ENCODE measurements at places on chromosomes 7 and 10.

- no peak for DNase-seq
Observed at GRCh38 chr7:45082031-45082830, 6.5 kb downstream of the NACAD start.

DNA sequence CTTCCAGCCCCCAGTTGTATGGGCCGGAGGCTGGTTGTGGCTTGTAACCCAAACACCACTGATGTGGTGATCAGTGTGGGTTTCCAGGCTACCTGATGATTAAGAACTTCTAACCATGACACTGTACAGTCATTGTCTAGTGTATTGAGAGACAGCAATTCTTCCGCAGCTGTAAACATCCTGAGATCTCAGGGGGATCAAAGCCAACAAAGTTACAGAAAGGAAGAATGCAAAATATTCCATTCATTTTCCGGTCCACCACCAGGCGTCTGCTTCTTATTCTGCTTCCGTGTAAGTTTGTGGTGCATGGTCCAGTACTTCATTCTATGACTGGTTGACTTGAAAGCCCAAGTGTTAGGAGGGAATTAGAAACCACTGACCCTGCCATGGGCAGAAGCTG lies 10.3 kb upstream of the GLI3 start:
- no peak for DNase-seq

DNA sequence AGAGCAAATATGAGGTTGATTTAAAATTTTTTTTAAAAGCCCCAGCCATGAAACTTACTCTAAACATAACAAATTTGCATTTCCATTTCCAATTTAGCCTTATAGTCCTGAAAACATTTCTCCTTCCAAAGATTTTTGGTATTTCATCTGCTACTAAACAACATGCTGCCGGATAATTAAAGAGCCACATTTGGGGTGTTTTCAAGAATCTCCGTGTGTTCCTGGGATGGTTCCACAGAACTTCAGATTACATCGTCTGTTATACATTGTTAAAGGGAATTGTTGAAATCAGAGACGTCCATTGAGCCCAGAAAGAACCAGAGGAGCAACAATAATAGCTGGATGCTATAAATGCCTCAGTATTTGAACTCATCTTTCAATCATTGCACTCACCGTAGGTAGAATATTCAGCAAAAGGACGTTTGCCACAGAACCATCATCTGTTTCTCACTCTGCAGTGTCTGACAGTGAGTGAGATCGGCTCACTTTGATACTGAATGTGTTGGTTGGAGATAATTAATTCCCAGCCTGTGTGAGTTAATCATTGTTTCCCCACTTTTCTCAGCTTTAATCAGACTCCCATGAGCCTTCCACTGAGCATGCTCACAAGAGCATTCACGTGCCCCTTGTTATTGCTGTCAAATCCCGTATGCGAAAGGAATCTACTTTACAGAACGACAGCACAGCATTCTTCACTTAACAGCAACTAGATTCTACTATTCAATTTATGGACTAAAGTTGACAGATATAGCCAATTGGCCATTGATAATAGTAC lies 128.4 kb upstream of the PALS2 start:
- DNase-seq = no peak

DNA sequence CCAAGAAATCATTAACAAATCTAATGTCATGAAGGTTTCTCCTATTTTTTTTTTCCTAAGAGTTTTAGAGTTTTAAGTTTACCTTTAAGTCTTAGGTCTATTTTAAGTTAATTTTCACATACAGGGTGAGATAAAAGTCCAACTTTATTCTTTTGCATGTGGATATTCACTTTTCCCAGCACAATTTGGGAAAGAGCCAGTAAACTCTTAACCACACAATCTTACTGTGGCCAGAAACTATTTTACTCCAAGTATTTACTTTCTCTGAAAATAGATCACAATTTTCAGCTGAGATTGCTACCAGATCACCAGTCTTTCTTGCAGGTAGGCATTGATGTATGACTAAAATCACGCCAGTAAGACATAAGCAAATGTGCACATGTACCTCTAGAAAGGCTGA lies 728.5 kb downstream of the TNS3 start:
- DNase-seq = no peak

- DNase-seq = no peak
Observed at GRCh38 chr10:82867056-82867455, 992.1 kb downstream of the NRG3 start.

DNA sequence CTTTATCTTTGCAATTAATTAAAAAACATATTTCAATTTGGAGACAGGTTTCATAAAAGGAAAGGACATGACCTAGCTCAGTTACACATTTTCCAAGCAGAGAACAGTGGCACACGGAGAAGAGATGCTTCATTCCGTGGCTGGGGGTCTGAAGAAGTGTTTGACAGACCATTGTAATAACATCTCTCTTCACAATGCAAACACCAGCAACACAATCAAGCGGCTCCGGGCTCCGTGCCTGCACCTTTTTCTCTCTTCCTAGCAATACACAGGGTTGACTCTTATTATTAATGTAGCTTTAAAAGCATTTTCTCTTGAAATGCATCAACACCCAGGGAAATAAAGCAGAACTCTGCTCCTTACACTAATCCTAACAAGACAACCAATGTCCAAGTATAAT lies 261.0 kb upstream of the AOAH start:
- DNase-seq = no peak

DNA sequence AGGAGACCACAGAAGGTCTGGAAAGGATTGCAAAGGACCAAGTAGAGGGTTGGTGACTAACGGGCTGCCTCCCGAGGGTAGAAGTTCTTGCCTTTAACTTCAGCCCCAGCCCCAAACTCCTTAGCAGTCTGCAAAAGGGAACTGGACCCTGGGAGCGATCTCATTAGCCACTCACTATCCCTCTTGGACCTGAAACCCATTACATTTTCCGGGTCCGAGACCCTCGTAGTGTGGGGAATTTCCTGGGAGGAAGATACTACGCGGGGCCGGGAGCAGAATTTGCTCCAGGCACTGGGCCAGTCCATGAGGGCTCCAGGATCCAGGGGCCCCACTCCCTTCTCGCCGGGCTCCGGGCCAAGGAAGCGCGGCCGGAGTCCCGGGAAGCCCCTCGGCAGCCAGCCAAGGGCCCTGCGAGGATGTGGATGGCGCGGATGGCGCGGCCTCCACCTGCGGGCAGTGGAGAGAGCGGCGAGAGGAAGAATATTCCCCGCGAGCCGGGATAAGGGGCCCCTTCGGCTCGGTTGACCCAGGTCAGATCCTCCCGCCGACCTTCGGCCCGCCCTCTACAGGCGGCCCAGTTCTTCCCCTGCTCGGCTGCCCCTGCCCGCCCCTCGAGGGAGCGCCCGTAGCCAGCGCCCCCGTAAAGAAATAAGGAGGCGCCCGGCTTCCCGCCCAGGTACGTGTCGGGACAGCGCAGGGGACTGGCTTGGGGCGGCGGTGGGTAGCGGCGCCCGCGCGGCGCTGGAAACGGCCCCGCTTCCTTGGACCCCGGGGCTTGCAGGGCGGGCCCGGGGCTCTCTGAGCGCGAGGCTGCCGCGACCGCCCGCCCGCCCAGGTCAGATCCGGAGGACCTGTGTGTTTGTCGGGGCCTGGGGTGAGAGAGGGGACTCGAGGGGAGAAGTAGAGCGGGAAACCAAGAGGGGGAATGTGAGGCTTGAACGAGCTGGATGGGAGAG lies at the start of gene MYO3A:
TSS of gene MYO3A (plus strand) at position 577 of the 956 bp plus-strand sequence. CDS start 17,882 bp downstream, outside the sequence.
- DNase-seq = no peak

DNA sequence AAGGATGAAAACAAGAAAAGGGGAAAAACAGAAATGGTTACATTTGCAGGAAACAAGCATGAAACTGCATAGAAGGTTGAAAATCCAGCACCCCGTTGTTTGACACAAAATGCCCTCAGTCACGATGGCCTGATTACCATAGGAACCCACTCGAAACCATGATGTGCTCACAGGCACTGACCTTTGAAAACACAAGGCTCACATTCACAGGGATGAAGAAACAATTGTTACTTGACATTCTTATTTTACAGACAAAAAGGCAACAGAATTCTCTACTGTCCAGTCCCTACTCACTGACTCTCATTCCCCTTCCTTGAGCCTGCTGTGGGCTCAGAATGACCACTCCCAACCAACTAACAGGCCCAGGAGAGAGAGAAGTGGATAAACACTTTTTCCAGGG lies 131.4 kb upstream of the PDLIM1 start:
- no peak for DNase-seq

GRCh38 chr10:96873086-96873485 lies 41.0 kb downstream of the LCOR start:
- DNase-seq = no peak

- no peak for DNase-seq
Observed at GRCh38 chr7:14698239-14698638, 204.3 kb downstream of the DGKB start.

DNA sequence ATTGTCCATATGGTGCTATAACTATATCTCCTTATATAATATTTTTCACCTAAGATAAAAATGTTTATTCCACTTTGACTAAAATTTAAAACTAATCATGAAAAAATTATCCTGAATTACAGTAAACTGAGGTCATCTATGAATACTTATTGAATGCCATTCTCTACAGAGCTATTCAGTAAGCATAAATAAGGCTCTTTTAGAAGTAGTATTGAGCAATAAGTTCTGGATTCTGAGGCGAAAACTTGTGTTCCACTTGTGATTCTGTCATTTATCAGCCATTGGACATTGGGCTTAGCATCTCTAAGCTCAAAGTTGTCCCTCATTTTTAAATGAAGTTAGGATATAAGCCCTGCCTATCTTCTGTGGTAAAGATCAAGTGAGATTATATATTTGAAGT lies 130.8 kb downstream of the WNT2 start:
- no peak for DNase-seq

DNA sequence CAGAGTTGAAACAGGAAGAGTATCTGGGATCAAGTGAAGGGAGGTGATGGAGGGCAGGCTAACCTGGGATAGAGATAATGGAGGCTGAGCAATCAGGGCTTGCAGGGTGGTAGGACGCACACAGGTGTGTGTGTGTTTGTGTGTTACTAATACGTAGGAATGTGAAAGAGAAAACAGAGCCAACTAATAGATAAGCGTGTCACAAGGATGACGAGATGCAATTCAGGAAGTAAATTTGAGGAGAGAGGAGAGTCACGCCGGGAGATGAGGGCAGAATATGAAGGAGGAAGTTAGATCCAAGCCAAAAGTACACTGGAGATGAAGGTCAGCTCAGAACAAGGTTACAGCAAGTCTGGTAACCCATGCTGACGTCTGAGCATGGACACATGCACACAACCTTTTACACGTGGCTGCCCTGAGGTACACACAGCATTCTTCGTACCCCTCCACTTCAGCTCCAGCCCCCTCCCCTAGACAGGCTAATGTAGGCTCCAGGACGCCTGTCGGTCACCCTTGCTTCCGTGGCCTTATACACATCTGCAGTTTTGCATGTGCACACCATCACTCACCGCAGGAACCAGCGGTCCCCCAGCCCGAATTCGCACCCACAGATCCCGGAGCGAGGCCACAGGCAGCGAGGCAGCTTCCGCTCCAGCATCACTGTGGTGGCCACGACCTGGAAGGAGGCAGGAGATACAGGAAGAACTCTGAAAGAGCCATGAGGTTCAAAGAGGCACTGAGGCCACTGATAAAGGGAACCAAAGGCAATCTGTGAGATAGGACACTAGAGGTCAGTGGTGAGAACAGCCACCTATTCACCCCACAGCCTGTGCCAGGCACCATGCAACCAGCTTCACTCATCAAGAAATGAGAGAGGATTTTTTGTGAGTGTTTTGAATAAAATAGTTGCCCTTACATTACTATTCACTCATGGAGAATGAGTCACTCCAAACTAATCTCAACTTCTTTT lies 23.7 kb upstream of the TRPV6 start:
- no peak for DNase-seq

GRCh38 chr7:147079921-147080420 lies 963.4 kb downstream of the CNTNAP2 start:
- no peak for DNase-seq

GRCh38 chr7:95595746-95596197 lies 544 bp downstream of the PDK4 start:
- no peak for DNase-seq

DNA sequence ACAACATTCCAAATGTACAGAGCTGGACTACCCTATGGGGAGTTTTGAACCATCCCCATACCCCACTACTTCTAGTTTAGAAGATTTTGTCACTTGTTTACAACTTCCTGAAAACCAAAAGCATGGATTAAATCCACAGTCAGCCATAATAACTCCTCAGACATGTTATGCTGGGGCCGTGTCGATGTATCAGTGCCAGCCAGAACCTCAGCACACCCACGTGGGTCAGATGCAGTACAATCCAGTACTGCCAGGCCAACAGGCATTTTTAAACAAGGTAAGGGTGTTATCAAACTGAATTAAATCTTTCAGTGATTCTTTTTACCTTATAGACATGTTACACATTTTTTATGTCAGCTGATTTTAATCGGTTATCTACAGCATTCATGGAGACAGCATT lies 41.5 kb downstream of the AHR start:
- no peak for DNase-seq

Data from T-helper 9 cell (primary cell).